ENCODE measurements at places on chromosomes 5 and 9.

- DNase-seq: no peak
Observed at GRCh38 chr9:79656169-79656568, 84.4 kb downstream of the TLE4 start.

DNA sequence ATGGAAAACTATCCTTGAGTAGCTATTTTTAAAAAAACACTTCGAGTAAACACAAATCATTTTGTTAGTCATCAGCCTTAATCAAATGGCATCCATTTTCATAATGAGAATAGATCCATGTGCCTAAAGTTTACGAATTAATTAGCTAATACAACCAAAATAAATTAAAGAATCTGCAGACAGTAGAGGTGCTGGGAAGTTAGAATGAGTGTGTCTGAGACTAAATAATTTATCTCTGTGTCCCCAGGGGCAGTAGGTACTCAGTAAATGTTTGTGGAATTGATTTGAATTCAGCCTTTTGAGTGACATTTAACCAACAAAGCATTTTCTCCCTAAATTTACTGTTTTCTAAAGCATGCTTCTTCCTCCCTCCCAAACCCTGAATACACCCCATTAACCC is 18.6 kb downstream of the TNFSF15 start:
- DNase-seq: no peak

- no peak for DNase-seq
Observed at GRCh38 chr5:53895091-53895683, 334.7 kb downstream of the NDUFS4 start.

GRCh38 chr5:126686451-126687126 is 85.8 kb downstream of the PHAX start:
- DNase-seq: no peak

DNA sequence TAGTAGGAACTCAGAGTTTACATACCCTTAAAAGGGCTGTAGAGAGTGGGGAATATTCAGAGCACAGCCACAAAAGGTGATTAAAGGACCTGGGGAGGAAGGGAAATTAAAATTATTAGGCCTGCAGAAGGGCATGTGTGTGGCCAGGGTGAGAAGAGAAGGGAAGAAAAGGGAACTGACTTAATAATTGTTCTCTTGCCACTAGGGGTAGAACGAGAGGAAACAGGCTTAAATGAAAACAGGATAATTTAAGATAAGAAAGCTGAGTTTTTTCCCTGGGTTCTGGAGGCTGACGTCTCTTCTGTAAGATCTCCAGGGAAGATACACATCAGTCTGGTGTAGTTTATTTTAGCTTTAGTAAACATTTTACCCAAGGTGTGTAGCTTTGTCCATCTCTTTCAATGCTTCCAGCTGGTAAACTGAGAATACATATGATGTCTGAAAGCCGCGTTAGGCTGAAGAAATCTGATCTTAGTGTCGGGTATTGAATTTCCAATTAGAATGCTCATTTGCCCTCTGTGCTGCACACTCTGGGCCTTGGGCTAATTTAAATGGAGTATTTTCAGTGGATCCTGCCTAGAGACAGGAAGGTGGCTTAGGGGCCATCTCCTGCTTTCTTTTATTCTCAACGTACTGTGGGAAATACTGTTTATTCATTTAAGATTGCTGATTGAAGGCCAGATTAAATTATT is 416.8 kb downstream of the TMEM38B start:
- no peak for DNase-seq

DNA sequence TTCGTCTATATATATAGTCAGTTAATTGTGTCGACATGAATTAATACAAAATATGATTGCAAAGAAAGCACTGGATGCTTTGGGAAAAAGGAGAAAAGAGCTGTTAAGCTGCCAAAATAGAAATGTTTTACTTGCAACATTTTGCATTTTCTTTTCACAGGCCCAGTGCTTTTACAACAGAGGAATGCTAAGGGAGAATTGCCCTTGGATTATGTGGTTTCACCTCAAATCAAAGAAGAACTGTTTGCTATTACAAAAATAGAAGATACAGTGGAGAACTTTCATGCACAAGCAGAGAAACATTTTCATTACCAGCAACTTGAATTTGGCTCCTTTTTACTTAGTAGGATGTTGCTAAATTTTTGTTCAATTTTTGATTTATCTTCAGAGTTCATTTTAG is 76.2 kb downstream of the SLF1 start:
- no peak for DNase-seq

GRCh38 chr5:131375351-131375750 is 111.5 kb downstream of the CDC42SE2 start:
- no peak for DNase-seq

- DNase-seq: no peak
Observed at GRCh38 chr9:109161471-109161870, 5.6 kb downstream of the FRRS1L start.

DNA sequence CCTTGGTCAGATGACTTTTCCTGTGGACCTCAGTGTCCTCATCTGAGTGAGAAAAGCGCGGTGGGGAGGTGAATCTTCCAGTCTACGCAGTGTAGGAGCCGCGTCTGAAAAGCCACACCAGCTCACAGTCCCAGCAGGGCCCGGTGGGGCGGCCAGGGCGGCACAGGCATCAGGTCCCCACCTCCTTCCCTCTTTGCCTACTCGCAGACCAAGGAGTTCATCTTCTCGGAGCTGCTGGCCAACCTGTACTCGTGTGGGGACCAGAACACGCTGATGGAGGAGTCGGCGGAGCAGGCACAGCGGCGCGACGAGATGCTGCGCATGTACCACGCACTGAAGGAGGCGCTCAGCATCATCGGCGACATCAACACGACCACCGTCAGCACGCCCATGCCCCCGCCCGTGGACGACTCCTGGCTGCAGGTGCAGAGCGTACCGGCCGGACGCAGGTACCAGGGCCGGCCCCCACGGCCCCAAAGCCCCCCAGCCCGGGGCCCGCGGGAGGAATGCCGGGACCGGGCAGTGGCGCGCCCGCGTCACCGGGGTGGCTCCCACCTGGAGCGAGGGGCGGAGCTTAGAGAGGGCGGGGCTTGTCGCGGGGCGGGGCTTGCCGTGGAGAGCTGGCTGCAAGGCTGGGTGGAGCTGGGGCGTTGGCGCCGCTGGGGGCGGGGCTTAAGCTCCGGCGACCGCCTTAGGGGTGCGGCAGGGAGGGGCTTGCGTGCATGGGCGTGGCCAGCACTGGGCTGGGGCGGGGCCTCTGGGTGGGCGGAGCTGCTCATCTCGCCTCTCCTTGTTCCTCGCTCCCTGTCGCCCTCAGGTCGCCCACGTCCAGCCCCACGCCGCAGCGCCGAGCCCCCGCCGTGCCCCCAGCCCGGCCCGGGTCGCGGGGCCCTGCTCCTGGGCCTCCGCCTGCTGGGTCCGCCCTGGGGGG is 25.6 kb downstream of the GOLGA2 start:
- no peak for DNase-seq

DNA sequence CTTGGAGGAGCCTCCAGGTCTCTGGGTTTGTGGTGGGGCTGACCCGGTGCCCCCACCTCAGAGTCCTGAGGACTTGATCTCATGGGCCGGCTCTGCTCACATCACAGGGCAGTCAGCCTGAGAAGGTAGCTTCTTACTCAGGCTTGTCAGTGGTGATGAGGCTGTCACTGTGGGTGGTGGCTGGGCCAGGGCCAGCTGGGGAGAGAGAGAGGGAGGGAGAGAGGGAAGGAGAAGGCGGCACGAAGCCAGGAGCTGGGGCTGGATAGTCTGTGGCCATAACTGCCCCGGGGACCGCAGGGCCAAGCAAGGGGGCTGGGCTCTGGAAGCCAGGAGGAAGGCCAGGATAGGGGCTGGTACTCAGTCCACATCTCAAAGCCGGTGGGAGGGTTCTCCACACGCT is 6.5 kb downstream of the NTNG2 start:
- DNase-seq: peak; percentile 78

DNA sequence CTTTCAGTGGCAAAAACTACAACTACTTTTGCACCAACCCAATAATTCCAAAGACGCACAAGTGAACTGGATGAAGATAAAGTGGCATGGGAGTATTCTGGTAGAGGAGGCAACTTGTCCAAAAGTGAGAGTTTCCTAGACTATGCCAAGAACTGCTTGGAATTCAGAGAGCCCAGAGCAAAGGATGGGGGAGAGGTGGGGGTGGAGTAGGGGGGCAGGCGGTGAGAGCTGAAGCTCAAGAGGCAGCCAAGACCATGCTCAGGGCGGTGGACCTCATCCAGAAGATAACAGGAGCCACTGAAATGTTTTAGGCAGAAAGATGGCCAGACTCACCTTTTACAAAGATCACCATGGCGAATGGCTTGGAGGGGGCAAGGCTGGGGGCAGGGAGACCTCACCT is 242.5 kb downstream of the SEC61B start:
- no peak for DNase-seq

DNA sequence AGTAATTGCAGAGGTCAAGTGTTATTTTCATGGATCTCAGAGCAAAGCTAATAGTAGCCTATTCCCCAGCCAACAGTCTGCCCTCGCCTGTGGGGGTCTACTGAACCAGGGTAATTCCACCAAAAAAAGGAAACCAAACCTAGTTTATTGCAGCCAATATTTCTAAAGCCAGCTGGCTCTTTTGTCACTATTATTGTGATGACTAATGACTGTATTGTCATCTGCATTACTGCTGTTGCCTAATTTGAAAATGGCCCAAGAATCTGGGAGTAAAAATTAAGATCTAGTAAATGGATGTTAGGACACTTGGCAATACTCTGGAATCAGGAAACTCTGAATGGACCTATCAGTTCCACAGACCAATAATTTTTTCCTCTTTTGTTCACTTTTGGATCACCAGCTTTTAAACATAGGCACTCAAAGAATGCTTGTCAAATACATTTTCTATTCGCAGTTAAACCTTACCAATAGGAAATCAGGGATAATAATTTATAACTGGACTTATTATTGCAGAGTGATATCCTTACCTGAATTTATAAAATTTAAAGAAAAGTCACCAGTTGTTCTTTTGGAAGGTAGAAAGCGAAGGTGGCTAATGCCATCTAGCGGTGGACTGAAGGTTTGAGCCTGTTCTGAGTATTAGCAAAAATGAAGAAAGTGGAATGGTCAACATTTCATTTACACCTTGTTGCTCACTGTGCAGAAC is 69.2 kb downstream of the SYK start:
- DNase-seq: no peak

- DNase-seq: no peak
Observed at GRCh38 chr9:75960551-75960950, 70.1 kb downstream of the PCSK5 start.

GRCh38 chr9:28363151-28363562 is 789.9 kb upstream of the C9orf72 start:
- DNase-seq: no peak

GRCh38 chr9:89364666-89365531 is 46.6 kb downstream of the SECISBP2 start:
- DNase-seq: no peak

GRCh38 chr9:71096421-71097108 is 24.9 kb downstream of the TRPM3 start:
- no peak for DNase-seq

- no peak for DNase-seq
Observed at GRCh38 chr5:170411100-170411499, 21.9 kb upstream of the KCNMB1 start.

- DNase-seq: no peak
Observed at GRCh38 chr5:137136991-137137632, 362.0 kb downstream of the SPOCK1 start.

GRCh38 chr9:87119328-87119881 is 172.1 kb upstream of the GAS1 start:
- DNase-seq: no peak

- DNase-seq: no peak
Observed at GRCh38 chr5:52837591-52838001, 49.9 kb downstream of the ITGA1 start.

DNA sequence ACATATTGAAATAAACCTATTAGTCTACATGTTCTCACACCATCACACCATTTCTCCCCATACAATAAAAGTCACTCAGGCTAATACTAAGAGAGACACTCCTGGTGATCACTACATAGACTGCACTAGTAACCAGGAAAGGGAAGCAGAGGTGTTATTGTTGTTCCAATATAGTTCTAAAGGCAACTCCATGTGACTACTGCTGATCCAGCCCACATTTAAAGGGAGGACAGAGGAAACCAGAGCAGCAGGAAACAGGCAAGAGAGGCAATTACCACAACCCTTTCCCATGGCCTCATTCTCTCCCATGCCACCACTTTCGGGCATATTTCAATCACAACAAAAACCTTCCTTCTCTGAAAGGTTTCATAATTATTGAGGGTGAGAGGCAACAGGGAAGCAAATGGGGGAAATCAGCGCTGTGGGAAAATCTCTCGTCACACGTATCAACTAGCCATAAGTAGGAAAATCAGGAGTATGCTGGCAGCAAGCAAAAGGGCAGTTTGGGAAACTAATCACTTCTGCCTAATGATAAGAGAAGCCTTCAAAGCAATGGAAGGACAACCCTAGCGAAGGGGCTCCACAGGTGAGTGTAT is 1.8 kb downstream of the UBAP2 start:
- no peak for DNase-seq

DNA sequence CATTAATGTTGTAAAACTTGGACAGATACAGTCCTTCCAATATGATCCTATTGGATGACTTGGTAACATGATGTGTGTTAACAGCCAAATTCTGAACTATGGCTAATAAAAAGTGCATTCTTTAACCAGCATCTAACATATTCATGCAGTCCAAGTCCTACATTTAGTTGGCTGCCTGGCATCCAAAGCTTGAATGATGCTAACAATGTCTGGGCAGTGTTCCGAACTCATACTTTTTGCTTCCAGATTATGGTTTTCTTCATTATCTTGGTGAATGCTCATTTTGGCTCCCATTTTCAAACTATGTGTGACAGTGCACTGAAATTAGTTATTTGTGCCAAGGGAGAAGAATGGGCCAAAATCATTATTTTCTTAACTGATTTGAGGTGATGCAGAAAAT is 2.8 kb downstream of the FAM174A start:
- no peak for DNase-seq

DNA sequence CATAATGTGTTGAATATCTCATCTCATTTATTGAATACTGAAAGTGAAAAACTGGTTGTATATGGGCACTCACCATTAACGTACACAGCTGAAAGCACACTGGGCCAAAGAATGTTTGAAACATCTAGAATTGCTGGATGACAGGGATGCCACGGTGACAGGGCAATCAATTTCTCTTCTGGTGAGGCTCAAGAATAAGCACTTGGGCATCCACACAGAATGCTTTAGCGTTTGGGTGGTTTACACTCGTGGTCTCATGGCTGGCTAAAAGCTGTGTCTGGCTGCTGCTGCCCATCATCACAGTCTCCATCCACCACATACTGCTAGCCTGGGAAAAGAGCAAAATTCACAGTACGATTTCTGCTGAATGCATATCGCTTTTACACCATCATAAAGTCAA is 30.7 kb upstream of the IL31RA start:
- no peak for DNase-seq

DNA sequence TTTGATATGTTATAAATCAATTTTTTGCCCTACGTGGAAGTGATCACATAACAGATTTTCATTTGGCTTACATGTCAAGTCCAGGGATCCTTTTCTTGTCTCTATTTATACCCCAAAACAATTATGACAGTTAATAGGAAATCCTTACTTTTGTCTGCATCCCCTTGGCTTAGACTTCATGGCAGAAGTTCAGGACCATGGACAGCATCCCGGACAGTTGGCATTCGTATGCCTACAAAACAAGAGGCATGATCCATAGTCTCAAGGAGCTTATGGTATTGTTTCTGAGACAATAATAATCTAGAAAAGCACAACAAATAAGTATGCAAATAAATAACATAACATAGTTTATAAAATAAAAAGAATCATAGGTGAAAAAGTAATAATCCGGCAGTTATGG is 214.3 kb upstream of the GRIA1 start:
- no peak for DNase-seq

Measured in hypothalamus (tissue), 51 donors.